ENCODE measurements at places on chromosomes 12 and 14.

- DNase-seq, result no peak
Measured at GRCh38 chr12:47776471-47777143, 3.6 kb downstream of the SLC48A1 start.

DNA sequence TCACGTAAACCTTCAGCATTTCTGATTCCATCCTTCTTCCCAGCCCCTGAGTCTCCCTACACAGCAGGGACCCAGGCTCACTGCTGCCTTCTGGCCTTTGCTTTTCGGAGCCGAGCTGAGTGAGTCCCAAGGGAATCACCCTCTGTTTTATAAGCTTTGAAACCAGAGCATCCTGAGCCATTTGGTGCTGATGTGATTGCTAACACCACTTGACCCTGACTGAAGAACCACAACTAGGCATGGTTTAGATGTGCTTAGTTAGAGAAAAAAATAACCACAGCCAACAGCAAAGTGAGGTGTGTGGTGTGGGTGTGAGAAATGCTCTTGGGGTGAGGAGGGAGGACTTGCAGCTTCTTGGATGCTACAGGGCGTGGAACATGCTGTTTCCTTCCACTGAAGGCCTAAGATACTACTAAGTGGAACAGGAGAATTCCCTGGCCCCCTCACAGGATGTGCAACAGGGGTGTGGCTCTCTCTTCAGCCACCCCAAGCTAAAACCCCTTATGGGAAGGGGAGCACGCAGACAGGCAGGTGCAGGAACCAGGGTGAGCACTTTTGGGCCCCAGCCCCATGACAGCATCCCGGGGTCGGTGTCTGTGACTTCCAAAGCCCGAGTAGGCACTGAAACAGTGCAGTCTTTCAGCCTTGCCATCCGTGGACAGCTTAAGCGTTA, at the start of gene TC2N:
Gene TC2N (minus strand): TSS at position 221 of the 673 bp plus-strand sequence. CDS start 53,767 bp downstream, outside the sequence.
- no peak for DNase-seq

GRCh38 chr12:2300886-2301285, 248.1 kb downstream of the CACNA1C start:
- no peak for DNase-seq

GRCh38 chr12:73414926-73415325, 1122.7 kb upstream of the ATXN7L3B start:
- no peak for DNase-seq

- no peak for DNase-seq
Measured at GRCh38 chr12:92412856-92413255, 267.2 kb upstream of the BTG1 start.

GRCh38 chr12:107514887-107515445, 170.6 kb upstream of the PWP1 start:
- no peak for DNase-seq

GRCh38 chr12:2284857-2285256, 232.1 kb downstream of the CACNA1C start:
- DNase-seq, result peak; percentile 48

DNA sequence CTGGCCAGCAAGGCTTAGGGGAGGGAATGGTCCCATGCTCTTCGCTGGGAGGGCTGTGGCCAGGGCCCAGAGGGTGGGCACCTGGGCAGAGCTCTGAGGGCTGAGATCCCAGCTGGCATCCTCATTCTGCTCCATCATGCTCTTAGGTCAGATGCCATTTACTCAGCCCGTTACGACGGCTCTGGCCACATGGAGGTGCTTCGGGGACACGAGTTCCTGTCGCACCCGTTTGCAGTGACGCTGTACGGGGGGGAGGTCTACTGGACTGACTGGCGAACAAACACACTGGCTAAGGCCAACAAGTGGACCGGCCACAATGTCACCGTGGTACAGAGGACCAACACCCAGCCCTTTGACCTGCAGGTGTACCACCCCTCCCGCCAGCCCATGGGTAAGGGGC, 30.8 kb upstream of the LRP1-AS start:
- DNase-seq, result no peak

GRCh38 chr14:73468828-73469375, 10.6 kb upstream of the NUMB start:
- DNase-seq, result no peak

GRCh38 chr12:75876832-75877762, 154.5 kb downstream of the PHLDA1 start:
- DNase-seq, result no peak

GRCh38 chr14:24147761-24148428, 597 bp downstream of the RNF31 start:
- no peak for DNase-seq

GRCh38 chr12:131204416-131205274, 250.9 kb downstream of the ADGRD1 start:
- DNase-seq, result no peak

GRCh38 chr12:52214421-52214802, 18.6 kb upstream of the KRT7 start:
- no peak for DNase-seq
